NCI-H1105 treated with DMSO at 0.1 percent for 48 hours (cell line): ENCODE measurements at places on chromosomes 6 and 20.

- no peak for DNase-seq
These were observed 8.4 kb downstream of the CTSZ start for GRCh38 chr20:58998656-58999055.

DNA sequence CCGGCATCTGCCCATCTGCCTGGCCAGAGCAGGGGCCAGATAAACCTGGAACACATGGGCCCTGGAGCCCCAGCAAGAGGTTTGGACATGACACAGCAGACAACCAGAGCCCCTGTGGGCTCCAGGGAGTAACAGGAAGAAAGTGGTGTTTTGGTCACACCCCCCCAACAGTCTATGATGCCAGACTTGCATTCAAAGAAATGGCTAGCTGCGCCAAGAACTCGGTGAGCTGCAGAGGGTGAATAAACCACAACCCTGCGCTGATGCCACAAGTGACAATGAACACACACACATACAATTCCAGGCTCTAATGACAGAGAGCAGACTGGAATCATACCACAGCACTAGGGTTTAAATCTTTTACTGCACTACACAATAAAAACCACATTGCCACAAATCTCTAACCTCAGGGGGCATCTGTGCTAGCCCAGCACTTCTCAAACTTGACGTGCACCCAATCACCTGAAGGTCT is 34.0 kb downstream of the TRERF1 start:
- DNase-seq = no peak

DNA sequence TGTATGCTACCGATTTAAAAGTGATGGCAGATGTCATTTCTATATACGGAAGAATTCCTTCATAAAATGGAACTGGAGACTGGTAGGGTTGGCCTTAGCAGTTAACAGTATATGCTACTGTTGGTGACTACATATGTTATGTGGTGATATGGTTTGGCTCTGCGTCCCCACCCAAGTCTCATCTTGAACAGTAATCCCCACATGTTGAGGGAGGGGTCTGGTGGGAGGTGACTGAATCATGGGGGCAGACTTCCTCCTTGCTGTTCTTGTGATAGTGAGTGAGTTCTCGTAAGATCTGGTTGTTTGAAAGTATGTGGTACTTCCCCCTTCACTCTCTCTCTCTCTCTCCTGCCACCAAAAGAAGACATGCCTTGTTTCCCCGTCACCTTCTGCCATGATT is 29.6 kb downstream of the RGS17 start:
- no peak for DNase-seq

- no peak for DNase-seq
These were observed 54.8 kb downstream of the OPN5 start for GRCh38 chr6:47836639-47837038.

DNA sequence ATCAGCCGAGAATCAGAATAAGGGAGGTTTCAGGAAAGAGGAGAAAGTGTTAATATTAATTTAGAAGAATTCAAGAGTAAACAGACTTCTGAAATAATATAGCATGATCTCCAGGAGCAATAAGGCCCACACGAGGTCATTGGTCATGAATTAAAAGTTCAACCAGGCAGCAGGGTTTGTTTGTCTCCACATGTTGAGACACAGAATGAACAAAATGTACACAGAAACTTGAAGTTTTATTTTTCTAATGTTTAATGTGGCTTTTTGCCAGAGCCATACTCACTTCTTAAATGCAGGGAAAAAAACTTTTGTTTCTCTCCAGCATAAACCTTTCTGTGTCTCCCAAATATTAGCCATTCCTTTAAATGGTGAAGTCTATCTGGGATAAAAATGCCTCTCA is 504.5 kb downstream of the HDGFL1 start:
- DNase-seq = no peak

DNA sequence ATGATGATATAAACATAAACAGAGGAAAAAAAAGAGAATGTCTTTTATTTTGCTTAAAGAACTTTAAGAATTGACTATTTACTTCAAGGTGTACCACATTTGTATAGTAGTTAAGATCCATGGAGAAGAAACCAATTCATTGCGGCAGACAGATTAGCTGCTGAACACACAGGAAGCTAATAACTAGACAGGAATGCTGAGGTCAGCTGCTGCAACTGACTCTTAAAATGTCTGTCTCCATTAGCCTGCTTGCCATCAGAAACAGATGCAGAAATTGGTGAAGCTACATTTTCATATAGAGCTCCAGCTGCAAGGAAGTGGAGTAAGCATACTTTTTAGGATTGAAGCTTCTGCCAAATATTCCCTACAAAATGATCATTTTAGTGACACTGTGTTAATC is 939.5 kb downstream of the EPHA7 start:
- no peak for DNase-seq

DNA sequence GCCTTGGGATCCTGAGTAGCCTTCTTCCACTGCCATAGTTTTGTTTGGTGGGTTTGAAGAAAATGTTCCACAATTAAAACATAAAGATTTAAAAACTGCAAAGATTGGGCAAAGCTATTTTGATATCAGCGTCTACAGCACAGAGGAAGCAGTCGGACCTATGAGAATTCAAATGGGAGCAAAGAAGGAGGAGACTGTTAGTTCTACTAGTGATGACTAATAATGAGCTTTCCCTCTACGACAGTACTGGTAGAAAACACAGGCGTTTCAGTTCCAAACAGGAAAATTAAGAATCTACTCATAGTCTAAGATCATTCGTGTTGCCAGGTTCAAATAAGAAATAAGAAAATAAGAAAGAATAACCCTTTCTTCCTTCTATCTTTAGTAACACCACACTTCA is 121.2 kb downstream of the INSM1 start:
- DNase-seq = no peak

DNA sequence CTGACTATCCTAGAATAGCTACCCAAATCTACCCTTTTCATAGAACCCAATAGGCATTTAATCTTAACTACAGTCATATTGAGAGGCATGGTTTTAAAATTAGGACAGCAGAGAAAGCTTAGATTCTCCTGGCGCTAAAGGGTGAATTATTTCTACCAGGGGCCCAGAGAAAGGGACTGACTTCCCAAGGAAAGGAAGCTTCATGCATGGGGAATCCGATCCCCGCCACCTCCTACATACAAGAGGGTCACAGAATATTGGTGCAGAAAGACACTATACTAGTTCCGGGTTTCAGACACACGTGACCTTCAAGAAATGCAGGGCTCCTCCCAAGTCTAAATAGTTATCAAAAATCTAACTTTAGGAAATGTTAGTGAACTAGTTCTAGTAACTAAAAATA is 130.9 kb downstream of the PRKN start:
- DNase-seq = no peak

GRCh38 chr6:41965429-41966213 is 24.0 kb upstream of the CCND3 start:
- no peak for DNase-seq
